ENCODE measurements at places on chromosomes 16 and 17. TPM values are rescaled to one million over a fixed set of nuclear protein-coding genes. Genes with fewer than 3 reads are reported as not detected.

DNA sequence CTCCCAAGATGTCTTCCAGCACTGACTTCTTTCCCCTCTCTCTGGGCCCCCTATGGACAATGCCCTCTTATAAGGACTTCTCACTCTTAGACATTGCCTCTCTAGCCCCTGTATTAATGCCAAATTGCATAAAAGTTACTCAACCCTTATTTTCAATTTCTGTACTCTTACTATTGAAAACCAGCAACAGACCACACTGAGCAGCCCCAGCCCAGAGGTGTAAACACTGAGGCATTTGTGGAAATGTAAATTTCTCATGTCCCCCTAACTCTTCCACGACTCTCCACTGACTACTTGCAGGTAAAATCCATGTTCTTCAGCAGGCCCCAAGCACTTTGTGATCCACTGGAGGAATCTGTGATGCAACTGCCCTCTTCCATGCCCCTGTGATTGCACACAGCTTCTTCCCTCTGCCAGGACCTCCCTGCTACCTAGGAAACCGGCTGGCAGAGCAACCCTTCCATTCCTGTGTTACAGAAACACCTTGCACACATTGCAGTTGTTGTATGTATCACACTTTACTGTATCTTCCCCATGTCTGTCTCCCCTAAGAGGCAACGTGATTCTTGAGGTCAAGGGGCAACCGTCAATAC lies 4.4 kb downstream of the N4BP1 start:
- DNase-seq: peak; percentile 84

GRCh38 chr17:45861165-45861564 lies 16.5 kb downstream of the SPPL2C start:
- no peak for DNase-seq

GRCh38 chr16:83744441-83744981 lies 63.3 kb upstream of the HSBP1 start:
- DNase-seq: no peak

- no peak for DNase-seq
Measured at GRCh38 chr17:63764716-63765115, 8.7 kb downstream of the CCDC47 start.

DNA sequence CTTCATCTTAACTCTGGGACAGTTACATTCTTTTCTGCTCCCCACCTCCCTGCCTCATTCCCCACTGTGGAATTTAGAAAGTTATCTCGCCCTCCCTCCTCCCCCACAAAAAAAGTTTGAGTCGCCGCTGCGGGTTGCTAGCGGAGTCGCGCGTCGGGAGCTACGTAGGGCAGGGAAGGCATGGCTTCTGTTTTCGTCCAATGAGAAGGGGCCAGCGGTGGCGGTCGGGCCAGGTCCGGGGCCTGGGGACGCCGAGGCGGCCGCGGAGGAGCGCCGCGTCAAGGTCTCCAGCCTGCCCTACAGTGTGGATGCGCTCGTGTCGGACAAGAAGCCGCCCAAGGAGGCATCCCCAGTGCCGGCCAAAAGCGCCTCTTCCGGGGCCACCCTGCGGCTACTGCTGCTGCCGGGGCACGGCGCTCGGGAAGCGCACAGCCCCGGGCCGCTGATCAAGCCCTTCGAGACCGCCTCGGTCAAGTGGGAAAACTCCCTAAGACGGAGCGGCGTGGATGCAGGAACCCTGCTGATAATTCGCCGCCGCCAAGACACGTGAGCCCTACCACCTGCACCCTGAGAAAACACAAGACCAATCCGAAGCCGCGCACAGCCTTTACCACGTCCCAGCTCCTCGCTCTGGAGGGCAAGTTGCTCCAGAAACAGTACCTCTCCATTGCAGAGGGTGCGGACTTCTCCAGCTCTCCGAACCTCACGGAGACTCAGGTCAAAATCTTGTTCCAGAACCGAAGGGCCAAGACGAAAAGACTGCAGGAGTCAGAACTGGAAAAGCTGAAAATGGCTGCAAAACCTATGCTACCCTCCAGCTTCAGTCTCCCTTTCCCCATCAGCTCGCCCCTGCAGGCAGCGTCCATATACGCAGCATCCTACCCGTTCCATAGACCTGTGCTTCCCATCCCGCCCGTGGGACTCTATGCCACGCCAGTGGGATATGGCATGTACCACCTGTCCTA lies 8.9 kb downstream of the OR4D1 start:
- no peak for DNase-seq

ASGR1 gene
- total RNA-seq: 2.5 TPM

KRTAP4-9 gene
- not detected for total RNA-seq

TUBB3 gene
- 19.2 TPM for total RNA-seq

PTGES3L gene
- total RNA-seq: 1.5 TPM

PPY gene
- total RNA-seq: not detected

RND2 gene
- total RNA-seq: 1.5 TPM

Data from vagina (tissue), 2 donors.